Activated T-helper 1 cell treated with anti-CD3 and anti-CD28 coated beads, Interleukin-2, amount 50 U/mL, for 16 hours (primary cell): ENCODE measurements at places on chromosomes 6 and 20.

- no peak for DNase-seq
These were observed 155.3 kb downstream of the DHX35 start for GRCh38 chr20:39117491-39117890.

GRCh38 chr20:14919501-14920081, 582.2 kb upstream of the FLRT3 start:
- DNase-seq: no peak

GRCh38 chr6:137121401-137121997, 51.9 kb downstream of the IL22RA2 start:
- DNase-seq: no peak

GRCh38 chr20:59439243-59439642, 138.8 kb downstream of the EDN3 start:
- DNase-seq: no peak

DNA sequence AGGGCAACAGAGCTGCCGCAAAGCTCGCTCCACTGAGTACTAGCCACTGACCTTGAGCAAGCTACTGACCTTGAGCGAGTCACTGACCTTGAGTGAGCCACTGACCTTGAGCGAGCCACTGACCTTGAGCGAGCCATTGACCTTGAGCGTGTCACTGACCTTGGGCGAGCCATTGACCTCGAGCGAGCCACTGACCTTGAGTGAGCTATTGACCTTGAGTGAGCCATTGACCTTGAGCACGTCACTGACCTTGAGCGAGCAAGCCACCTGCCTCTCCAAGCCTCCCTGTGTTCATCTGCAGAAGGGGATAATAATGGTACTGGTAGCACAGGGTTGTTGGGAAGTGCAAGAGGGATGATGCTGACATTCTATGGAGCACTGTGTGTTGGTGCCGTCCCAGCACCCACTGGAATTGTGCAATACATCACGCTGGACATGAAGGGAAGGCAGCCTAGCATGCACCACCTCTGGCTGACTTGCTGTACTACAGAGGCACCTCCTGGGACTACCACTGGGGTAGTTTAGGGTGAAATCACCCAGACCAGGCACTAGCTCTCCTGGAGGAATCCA, 60.2 kb downstream of the CTCFL start:
- no peak for DNase-seq

GRCh38 chr6:33132081-33132524, 56.3 kb downstream of the HLA-DPB1 start:
- no peak for DNase-seq

- no peak for DNase-seq
These were observed 56.0 kb upstream of the TAB2 start for GRCh38 chr6:149261364-149262040.

DNA sequence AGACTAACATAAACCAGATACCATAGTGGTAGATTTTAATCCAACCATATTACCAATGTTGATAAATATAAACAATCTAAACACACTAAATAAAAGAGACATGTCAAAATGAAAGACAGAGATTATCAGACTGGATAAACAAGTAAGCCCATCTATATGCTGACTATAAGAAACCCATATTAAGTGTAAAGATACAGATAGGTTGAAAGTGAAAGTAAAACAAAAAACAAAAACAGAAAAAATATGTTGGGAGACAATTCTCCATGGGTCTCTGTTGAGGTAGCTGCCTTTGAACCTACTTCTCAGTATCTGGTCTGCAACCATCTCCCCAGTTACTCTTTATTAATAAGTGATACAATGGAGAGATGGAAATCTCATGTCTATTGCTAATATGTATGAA, 21.2 kb downstream of the REV3L start:
- DNase-seq: no peak

- DNase-seq: no peak
These were observed 63.2 kb downstream of the WASF1 start for GRCh38 chr6:110116258-110116657.

DNA sequence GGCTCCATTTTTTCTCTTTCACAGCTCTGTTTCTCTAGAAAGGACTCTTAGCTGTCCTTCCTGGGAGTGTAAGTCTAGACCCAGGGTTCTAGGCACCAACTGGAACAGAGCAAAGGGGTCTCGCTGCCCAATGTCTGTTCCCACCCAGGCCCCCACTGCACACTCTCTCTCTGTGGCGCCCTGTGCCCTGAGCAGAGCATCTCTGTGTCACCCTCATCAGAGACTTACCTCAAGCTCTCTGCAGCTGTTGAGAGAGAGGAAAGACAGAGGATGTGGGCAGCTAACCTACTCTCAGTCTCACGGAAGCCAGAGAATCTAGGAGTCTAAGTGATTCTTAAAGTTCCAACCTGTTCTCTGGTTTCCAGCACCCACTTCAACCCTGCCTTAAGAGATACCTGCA, 9.5 kb downstream of the NCR2 start:
- no peak for DNase-seq

DNA sequence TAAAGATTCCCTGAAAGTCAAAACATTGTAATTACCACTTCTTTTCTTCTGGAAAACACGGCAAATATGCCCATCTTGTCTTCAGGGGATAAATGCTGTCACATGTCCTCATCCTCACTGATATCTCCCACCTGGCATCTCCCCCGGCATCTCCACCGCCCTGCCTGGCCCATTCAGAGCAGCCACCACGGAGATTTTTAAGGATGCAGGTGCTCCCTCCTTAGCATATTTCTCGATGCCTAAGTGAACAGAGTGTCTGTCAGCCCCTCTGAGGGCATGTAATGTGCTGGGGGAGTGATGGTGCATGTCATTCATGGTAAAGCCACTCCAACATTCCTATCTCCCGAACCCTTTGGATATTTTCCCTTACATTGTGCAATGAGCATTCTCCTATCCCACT, 215.5 kb downstream of the PREX1 start:
- DNase-seq: no peak

- DNase-seq: no peak
These were observed 129.7 kb downstream of the PLG start for GRCh38 chr6:160831739-160832138.

GRCh38 chr20:60648556-60648955, 603.5 kb upstream of the CDH4 start:
- no peak for DNase-seq

- no peak for DNase-seq
These were observed 201.1 kb downstream of the TFAP2B start for GRCh38 chr6:51019806-51020205.

DNA sequence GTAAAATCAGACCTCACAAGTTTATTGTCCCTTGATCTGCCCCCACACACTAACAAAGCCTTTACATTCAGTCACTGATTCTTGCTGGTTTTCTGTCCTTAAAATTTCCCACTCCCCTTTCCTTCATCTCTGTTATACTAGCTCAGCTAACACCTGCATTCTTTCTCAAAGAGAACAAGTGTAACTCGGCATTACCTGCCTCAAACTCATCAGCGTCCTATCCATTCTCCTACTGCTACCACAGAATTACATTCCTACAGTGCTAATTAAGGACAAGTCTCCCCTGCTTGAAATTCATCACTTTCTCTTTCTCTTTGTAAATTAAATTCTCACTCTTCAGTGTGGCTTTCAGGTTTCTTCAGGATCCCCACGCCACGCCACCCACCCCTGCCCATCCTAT, 773.2 kb downstream of the FRK start:
- DNase-seq: no peak

GRCh38 chr20:31676609-31676989, 38.9 kb downstream of the COX4I2 start:
- no peak for DNase-seq

DNA sequence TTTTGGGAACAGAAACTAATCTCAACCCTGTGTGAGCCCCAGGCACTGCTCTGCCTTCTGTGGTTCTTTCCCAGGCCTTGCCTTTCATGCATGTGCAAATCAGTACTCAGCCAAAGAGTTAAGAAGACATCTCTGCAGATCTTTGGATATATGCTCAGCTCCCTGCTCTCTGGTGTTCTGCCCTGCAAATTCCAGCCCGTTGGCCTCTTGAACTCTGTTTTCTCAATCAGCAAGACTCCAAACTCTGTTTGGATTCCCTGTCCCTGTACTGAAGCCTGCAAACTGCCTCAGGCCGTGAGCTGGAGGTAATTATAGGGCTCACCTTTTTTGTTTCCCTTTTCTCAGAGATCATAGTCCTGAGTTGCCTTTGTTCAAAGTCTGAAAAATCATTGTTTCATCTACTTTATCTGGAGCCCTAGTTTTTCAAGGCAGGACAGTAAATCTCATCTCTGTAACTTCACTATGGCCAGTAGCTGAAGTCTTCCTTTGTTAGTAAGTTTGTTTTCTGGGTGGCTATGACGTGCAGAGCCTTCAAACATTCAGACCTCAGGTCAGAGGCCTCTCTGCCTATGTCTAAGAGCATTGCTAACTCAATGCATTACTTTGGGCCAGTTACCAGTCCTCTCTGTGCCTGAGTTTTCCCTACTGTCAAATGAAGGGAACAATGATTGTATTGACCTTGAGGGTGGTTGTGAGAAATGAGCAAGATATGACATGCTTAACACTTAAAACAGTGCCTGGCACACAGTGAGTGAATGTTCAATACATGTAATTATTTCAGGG, 15.9 kb upstream of the MDFI start:
- no peak for DNase-seq

GRCh38 chr20:62838128-62838891, 21.5 kb downstream of the COL9A3 start:
- no peak for DNase-seq

- DNase-seq: no peak
These were observed 2.3 kb upstream of the KIF16B start for GRCh38 chr20:16575390-16576140.

- DNase-seq: no peak
These were observed 267.9 kb upstream of the SASH1 start for GRCh38 chr6:148074738-148075137.

- no peak for DNase-seq
These were observed 2.9 kb downstream of the CPNE5 start for GRCh38 chr6:36836111-36837021.

DNA sequence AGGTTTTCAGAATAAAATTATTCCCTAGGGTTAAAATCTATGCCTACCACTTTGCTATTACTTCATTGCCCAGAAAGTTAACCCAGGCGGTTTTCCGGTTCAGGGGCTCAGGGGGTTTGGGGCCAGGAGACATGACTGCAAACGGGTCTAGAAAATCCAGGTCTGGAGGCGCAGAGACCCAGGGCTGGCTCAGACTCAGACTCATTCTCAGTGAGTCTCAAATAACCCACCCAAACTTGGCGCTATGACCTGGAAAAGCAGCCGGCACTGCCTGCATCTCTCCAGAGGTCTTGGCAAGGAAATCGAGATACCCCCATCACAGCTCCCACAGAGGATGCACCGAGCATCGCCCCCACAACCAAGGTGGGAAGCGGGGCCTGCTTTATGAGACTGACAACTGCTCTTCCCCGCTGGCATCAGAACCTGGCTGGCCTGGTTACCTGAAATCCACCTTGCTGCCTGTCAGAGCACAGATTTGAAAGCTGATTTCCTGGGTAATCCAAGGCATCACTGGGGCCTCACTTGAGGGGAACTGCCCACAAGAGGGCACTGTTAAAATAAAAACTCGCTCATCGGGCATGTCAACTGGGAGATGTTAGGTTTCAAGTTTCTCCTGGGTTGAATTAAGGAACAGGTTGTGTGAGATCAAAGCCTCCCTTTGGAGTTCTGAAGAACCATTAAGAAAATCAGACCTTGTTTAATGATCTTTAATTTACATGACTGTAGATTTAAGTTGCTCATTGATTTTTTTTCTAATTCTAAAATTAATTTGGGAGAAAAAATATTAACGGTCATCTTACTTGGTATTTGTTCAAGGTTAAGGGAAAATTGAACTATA, 55.1 kb downstream of the KIF16B start:
- DNase-seq: no peak
